AG09319 (cell line): ENCODE measurements at places on chromosomes 13 and 19.

GRCh38 chr13:66508153-66508909 lies 721.8 kb downstream of the PCDH9 start:
- DNase-seq = no peak

- DNase-seq = no peak
Observed at GRCh38 chr13:47858042-47859025, 142.7 kb downstream of the SUCLA2 start.

- DNase-seq = no peak
Observed at GRCh38 chr13:41384749-41385503, 72.4 kb upstream of the RGCC start.

DNA sequence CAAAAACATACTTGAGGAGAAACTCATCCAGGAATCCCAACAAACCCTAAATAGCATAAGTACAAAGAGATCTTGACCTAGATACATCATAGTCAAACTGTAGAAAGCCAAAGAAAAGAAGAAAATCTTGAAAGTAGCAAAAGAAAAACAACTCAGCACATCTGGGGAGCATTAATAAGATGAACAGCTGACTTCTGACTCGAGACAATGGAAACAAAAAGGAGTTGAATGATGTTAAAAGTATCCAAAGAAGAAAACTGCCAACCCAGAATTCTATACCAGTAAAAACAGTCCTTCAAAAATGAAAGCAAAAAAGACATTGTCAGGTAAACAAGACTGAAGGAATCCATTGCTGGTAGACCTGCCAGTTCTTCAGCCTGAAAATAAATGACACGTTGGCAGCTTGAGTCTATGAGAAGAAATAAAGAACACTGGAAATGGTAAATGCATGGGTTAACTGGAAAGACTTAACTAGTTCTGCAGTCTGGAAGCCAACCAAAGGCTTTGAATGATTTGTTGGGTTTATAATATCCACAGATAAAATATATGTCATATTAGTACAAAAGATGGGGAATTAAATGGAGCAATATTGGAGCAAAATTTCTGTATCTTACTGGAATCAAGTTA lies 46.8 kb downstream of the TSSK6 start:
- DNase-seq = no peak

DNA sequence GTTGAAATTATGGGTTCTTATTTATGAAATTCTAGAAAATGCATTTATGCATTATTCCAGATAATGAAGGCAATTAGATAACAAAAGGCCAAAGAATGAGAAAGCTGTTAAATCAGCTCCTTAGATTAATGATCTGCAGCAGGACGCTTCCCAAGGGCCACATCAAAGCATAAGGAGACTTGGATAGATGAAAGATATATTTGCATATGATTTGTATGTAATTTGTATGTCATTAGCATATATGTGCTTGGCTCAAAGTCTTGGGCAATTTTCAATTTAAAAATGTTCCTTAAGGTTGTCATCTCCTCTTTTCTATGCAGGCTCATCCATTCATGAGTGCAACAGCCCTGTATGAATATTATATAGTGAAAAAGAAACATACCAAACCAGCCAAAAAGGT lies 126.8 kb upstream of the IRS2 start:
- DNase-seq = no peak

- no peak for DNase-seq
Observed at GRCh38 chr19:2678044-2678671, 24.3 kb downstream of the GNG7 start.
